Endothelial cell (in vitro differentiated cells): ENCODE measurements at places on chromosomes 1 and 21. TPM values are rescaled to one million over a fixed set of nuclear protein-coding genes. Genes with fewer than 3 reads are reported as not detected.

Gene CYP4Z1
- not detected for total RNA-seq

Gene NBPF10
- total RNA-seq = 0.26 TPM

Gene ADGRL2
- total RNA-seq = 85.4 TPM

Gene AADACL3
- total RNA-seq = not detected

Gene UQCRHL
- total RNA-seq = 2.4 TPM

Gene FAM43B
- 1.7 TPM for total RNA-seq

Gene TCHH
- total RNA-seq = 0.38 TPM
